ENCODE measurements at places on chromosomes 12 and 14.

DNA sequence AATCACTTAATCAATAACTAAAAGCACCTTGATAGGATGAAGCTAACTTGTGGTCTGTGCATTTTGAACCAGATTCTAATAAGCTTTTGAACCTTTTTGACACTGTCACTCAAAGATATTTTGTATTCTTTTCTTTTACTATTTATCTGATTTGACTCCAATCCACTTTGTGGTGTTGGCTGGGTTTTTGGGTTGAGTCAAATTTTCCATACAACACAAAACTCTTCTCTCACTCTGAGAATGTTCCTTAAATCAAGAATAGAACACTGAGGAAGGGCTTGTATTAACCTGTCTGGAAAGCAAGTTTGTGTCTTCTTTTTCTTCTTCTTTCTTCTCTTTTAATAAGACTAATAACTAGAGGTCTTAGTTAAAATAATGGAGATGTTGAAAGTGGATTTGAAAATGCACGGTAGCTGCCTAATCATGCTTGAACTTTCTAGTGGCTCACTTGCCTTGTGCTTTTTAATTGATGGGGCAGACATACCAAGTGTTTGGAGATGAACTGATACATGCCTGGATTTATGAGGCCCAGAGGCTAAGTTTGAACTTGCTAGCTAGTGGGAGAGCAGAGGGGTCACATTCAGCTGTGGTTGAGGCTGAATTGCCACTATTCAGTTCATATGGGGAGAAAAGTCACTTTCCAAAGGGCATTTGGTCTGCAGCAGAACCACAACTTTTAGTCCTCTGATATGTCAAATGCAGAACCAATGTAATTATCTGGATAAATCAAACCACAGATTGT lies 93.5 kb upstream of the PTHLH start:
- H3K27me3 ChIP-seq: no peaks in the 10 kb centered on the region
- DNase-seq: no peak
- H3K36me3 ChIP-seq: no peaks in the 10 kb centered on the region
- no peak overlapping the region for H3K27ac ChIP-seq
- H3K4me3 ChIP-seq: no peak overlapping the region
- H3K4me1 ChIP-seq: no peaks in the 10 kb centered on the region

DNA sequence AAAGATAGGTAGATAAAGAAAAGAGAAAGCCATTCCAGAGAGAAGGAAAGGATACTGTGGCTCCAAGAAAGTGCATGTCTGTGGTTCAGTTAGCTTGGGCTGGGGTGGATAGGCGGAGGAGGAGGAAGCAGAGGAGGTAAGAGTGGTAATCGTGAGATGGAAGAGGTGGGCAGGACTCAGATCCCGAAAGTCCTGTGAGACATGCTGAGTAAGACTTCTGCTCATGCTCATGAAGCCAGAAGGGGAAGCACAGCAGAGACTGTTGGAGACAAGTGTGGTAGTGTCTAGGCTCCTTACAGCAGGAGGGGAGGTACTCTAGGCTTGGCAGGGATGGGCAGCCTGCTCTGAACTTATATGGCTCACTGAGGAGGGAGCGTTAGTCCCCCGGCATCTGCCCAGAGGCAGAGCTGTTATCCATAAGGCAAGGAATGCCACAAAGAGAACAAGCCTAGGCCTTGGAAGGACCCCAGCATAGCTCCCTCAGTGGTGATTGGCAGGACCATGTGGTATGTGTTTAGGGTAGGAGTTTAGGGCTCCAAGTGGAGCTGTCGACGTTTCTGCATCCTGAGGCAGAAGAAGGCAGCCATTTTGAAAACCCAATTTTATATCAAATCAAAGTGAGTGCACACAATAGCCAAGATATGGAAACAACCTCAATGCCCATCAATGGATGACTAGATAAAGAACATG lies 135.3 kb downstream of the SMOC1 start:
- H3K27me3 ChIP-seq: no peaks in the 10 kb centered on the region
- H3K27ac ChIP-seq: no peak overlapping the region
- no peak for DNase-seq
- H3K36me3 ChIP-seq: no peaks in the 10 kb centered on the region

DNA sequence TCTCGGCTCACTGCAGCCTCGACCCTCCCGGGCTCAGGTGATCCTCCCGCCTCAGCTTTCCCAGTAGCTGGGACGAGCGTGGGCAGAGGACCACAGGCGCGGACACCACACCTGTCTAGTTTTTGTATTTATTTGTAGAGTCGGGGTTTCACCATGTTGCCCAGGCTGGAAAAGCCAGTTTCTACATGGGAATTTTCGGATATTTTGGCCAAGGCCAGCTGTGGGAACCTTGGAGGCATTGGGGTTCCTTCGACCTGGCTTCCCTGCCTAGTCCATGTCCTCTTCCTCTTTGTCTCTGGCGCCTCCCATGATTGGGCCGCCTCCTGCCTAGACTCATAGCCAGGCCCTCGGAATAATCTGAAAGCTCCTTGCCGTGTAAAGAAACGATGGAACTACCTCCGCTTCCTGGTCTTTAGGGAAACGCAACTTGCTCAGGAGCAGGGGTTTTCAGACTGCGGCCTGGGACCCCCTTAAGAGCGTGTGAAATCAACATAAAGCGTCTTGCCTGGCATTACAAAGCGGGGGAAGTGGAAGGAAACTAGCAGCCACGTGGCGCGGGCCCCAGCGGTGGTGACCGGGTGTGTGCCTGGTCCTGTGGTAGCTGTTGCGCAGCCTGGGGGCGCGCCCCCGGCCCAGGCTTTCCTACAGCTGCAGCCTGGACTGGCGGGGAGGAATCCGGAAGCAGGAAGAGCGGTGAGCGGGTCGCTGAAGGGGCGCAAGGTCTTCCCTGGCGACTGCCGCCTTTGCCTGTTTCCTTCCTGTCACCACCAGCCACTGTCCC lies 1.4 kb upstream of the HSP90AA1 start:
- H3K27me3 ChIP-seq: no peaks in the 10 kb centered on the region
- peaks cover 26% of the 10 kb centered on the region for H3K4me1 ChIP-seq
- DNase-seq: peak; percentile 4
- H3K4me3 ChIP-seq: peak overlapping the region; percentile 92

GRCh38 chr12:88571543-88571942 lies 8.7 kb downstream of the KITLG start:
- DNase-seq: no peak
- no peak overlapping the region for H3K4me3 ChIP-seq
- H3K27me3 ChIP-seq: no peaks in the 10 kb centered on the region

DNA sequence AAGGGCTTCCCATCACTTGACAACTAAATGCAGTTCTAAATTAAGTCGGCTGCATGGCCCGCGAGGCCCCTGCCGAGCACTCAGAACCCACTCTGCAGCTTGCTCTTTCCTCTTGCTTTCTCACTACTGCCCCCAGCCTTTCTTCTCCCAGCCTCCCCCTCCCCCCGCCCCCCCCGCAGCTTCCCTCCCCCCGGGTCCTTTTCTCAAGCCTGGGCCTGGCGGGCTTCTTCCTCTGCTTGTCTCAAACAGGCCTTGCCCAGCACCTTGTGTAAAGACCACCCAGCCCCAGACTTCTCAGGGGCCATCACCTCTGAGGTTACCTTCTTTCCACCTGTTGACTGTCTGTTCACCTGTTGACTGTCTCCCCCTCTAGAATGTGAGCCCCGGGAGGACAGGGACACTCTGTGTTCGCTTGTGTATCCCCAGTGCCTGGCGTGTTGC lies 1.1 kb downstream of the CYP46A1 start:
- H3K4me3 ChIP-seq: no peak overlapping the region
- peaks cover 11% of the 10 kb centered on the region for H3K4me1 ChIP-seq
- no peak overlapping the region for H3K27ac ChIP-seq
- H3K36me3 ChIP-seq: no peaks in the 10 kb centered on the region

GRCh38 chr12:6039894-6040601 lies 84.4 kb downstream of the VWF start:
- no peaks in the 10 kb centered on the region for H3K36me3 ChIP-seq
- no peaks in the 10 kb centered on the region for H3K4me1 ChIP-seq
- H3K27ac ChIP-seq: no peak overlapping the region
- no peak for DNase-seq
- no peak overlapping the region for H3K4me3 ChIP-seq

Measured in effector memory CD4-positive, alpha-beta T cell (primary cell).